ENCODE measurements at places on chromosomes 7 and 10.

GRCh38 chr7:151843181-151843580, 33.7 kb downstream of the PRKAG2 start:
- DNase-seq, result no peak

- no peak for DNase-seq
Measured at GRCh38 chr7:23242935-23243334, 3.6 kb upstream of the GPNMB start.

GRCh38 chr7:131620673-131621609, 64.5 kb upstream of the PODXL start:
- no peak for DNase-seq

GRCh38 chr10:50419091-50419490, 167.8 kb upstream of the ASAH2 start:
- DNase-seq, result no peak

GRCh38 chr10:97509120-97509680, 10.5 kb downstream of the UBTD1 start:
- no peak for DNase-seq

- no peak for DNase-seq
Measured at GRCh38 chr7:18509481-18509880, 13.9 kb downstream of the HDAC9 start.

DNA sequence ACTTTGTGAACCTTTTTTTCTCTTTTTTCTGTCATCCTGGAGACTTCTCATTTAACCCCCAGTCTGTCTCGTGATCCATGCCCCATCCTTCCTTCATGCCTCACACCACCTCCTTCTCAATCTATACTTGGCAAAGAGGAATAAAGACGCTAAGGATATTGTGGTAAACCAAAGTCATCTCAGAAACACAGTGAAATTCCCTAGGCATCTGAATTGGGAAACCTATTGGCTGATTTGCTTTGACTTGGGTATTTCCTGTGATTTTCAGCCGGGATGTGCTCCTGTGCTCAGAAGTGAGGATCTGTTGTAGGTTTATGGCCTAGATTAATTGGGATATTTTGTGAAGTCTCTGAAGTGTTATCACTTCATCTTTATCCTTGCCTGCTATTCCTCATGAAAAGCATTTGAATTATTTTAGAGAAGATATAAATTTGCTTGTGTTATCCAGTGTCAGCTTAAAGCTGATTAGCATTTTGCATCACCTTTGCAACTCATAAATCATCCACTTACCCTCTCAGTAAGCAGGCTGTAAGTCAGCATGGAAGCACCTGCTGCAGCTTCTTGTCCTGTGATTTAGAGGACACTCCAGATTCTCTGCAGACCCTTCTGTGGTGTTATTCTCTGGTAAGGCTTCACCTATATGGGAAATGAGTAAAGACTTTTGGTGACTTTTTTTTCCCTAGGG, 138.0 kb downstream of the AUTS2 start:
- DNase-seq, result no peak

GRCh38 chr7:27162561-27163287, 2.6 kb downstream of the HOXA9 start:
- no peak for DNase-seq

- DNase-seq, result no peak
Measured at GRCh38 chr10:92045641-92046106, 122.1 kb downstream of the BTAF1 start.
